ENCODE measurements at places on chromosomes 2 and 18.

GRCh38 chr2:128199141-128199540 lies 108.1 kb downstream of the UGGT1 start:
- no peak for DNase-seq

GRCh38 chr2:191145769-191146471 lies 4.9 kb downstream of the STAT4 start:
- no peak for DNase-seq

GRCh38 chr2:202495230-202495604 lies 119.1 kb downstream of the BMPR2 start:
- no peak for DNase-seq

- no peak for DNase-seq
These were observed 286.9 kb downstream of the INSIG2 start for GRCh38 chr2:118374974-118375755.

Measured in GOT3 (cell line).